ENCODE measurements at places on chromosomes 6 and 20.

DNA sequence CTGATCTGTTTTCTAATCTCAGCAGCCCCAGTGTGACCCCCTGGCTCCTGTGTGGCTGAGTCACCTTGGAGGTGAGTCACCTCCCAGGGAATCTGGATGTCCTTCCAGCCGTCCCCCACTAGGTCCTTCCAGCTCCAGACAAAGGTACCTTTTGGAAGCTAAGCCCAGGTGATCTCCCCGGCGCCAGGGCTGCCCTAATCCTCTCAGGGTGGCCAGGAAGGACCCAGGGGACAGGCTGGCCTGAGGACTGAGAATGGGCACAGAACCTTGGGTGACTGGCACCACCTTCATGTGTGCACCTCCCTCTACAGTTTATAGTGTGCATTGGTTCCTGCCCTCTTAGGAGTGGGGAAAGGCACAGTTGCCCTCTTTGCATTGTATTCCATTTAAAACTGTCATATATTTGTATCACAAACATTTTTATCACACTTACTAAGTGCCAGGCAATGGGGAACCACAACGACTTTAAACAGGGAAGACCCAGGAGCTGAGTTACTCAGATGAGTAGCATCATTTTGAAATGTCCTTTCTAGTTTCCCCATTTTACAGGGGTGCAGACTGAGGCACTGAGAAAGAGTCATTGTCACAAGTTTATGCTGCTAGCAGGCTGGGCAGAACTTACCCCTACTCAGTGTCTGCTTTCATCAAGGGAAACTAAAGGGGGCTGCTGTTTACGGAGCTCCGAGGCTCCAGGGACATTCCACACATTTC is 2.6 kb upstream of the BPIFB4 start:
- ATAC-seq, result no peak

- no peak for ATAC-seq
Observed at GRCh38 chr20:12287575-12287974, 369.9 kb downstream of the BTBD3 start.

DNA sequence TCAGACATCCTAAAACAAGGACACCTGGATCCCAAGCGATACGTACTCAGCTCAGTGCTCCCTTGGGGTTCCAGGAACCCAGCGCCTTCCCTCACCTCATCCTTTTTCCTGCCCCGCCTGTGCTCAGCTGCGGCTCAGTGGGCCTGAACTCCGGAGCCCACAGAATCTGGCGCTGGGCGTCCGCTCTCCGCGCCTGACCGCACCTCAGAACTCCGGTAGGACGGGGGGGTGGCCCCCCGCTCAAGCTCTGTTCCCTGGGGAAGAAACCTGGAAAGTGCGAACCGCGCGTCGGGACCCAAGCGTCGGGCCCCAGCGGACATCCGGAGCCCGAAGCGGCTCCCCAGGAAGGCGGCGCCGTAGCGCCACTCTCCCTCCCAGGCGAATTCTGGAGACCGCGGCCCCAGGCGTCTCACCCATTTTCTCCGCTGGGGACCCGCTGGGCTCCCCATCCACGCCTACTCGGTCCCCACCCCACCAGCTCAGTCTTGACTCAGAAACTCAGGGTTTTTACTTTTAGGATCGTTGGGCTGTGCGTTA is 336 bp upstream of the LY6G5C start:
- peak; percentile 58 for ATAC-seq

GRCh38 chr6:37940074-37940847 is 120.7 kb downstream of the ZFAND3 start:
- no peak for ATAC-seq

DNA sequence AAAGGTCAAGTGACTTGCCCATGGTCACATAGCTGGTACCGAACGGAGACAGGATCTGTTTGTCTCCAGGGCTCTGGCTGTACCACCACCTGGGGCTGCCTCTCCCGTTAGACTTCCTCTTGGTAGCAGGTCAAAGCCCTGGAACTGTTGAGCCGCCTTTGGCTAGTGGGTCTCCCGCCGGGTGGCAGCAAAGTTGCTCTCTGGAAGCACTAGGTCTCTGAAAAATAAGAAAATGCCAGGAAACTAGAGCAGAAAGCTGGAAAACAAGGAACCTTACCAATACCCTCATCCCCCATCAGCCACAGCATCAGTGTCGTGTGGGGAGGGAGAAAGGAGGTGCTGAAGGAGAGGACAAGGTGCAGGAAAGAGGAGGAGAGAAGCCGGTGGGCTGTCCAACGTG is 291.0 kb upstream of the SUPT3H start:
- ATAC-seq, result no peak

GRCh38 chr20:47280668-47281067 is 75.8 kb downstream of the ZMYND8 start:
- ATAC-seq, result no peak

DNA sequence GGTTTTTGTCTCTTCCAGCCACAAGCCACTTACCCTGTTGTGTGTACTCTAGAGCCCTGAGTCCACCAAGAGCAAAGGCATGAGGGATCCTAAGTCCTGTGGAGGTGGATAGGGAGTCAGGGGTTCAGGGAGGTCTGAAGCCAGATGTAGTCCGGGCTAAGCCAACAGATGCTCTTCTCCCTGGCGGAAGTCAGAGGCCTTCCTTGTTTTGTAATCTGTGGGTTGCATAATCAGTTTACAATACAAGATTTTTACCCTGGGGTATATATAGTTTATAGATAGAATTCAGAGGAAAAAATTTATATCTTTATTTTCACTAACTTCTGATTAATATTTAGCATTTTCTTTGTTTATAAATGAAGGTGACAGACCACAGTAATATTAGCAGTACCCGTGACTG is 9.2 kb downstream of the LAMP5 start:
- ATAC-seq, result no peak

DNA sequence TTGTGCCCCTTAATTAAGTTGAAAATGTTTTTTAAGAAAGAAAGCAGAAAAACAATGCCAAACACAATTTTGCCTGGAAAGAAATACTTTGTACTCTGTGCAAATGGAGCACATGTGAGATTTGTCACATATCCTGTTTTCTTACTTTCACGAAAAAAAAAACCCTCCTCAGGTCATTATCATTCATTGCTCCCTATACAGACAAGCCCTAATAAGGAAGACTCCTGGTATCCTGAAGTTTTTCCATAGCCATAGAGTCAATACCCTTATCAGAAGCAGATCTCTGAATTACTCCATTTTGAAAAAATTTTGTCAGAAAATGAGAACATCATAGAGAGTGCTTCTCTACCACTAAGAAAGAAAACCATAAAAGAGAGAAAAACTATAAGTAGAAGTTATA is 14.0 kb upstream of the NT5E start:
- no peak for ATAC-seq

DNA sequence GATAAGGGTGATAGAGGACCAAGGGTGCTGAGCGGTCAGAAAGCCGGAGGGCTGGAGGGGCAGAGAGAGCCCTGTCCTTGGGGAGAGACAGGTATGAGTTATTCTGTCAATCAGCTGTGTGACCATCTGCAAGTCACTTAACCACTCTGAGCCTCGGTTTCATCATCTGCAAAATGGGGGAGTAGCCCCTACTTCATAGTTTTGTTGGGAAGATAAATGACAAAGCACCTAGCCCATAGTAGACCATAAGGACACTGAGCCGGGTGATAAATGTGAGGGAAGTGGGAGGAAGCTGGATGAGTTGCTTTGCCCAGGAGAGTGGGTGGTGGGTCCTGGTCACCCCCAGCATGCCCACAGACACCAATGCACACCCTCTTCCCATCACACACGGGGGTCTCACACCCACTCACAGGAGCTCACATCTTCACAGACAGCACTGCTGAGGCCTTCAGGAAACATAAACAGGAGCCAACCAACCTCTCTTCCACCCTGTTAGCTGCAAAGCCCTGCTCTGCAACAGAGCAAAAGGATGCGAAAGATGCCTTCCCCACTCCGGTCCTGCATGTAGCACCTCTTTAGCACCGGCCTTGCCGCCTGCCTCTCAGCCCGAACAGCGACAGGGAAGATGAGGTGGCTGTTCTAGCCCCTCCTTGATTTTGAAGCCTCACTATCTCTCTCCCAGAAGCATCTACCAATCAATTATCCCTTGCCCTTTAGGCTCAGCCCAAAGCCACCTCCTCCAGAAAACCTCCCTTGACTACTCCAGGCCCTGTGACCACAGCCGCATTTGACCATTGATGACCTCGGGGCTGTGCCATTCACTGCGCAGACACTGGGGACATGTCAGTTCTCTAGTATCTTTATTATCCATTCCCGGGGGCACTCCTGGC is 18.9 kb downstream of the SPDEF start:
- no peak for ATAC-seq

DNA sequence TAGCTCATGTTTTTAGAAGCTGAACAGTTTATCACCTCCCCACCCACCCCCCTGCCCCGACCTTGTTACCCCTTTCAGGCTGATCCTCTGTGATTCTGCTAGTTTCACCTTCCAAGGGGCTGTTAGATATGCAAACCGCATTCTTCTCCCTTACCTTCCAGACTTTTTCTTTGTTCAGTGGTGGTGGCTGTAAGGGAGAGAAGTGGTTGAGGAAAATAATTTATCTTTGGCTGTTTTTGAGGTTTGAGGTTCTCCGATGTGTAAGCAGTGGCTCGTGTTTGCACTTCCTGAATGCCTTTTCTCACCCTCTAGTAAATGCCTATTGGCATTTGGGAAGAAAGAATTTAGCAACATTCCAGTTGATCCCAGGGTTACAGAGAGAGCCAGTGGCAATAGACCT is 69.4 kb upstream of the KCNG1 start:
- ATAC-seq, result no peak

- no peak for ATAC-seq
Observed at GRCh38 chr6:72245565-72245964, 359.2 kb downstream of the RIMS1 start.

- ATAC-seq, result no peak
Observed at GRCh38 chr6:128981716-128982115, 98.8 kb downstream of the LAMA2 start.

- no peak for ATAC-seq
Observed at GRCh38 chr6:121453191-121453590, 17.7 kb downstream of the GJA1 start.

- ATAC-seq, result no peak
Observed at GRCh38 chr6:133466680-133467079, 225.5 kb downstream of the EYA4 start.

DNA sequence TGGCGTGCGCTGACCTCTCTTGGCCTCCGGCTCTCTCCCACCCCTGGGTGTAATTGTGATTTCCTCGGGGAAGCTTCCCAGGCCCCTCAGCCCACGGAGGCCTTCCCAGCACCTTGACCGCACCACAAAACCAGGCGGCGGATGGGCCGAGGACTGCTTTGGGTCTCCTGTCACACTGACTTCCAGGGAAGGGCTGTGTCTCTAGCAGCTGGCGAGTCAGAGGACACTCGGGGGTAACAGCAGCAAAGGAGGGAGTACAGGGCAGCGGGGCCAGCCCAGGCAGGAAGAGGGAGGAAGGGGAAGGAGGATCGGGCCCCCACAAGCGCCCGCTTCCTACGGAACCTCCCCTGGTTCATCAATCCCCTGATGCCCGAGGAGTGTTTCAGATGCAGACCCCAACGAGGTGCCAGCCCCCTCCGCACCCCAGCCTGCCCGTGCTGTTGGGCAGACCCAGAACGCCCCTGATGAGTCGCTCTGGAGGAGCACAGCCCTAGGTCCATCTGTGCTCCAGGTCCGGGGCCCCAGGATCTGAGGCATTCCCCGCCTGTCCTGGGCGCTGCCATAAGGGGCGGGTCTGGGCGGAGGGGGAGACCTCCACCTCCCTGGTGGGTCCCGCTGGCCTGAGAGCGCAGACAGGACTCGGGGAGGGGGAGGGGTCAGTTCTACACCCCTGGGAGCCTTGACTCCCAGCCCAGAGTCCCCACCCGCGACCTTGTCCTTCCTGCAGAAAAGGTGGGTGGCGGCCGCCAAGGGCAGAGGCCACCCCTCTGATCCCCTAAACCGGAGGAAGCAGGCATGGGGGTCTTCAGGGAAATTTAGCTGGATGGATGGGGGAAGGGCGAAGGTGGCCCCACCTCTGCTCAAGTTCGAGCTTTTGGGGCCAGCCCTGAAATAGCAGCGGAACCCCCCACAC is 956 bp downstream of the CHRNA4 start:
- ATAC-seq, result no peak

DNA sequence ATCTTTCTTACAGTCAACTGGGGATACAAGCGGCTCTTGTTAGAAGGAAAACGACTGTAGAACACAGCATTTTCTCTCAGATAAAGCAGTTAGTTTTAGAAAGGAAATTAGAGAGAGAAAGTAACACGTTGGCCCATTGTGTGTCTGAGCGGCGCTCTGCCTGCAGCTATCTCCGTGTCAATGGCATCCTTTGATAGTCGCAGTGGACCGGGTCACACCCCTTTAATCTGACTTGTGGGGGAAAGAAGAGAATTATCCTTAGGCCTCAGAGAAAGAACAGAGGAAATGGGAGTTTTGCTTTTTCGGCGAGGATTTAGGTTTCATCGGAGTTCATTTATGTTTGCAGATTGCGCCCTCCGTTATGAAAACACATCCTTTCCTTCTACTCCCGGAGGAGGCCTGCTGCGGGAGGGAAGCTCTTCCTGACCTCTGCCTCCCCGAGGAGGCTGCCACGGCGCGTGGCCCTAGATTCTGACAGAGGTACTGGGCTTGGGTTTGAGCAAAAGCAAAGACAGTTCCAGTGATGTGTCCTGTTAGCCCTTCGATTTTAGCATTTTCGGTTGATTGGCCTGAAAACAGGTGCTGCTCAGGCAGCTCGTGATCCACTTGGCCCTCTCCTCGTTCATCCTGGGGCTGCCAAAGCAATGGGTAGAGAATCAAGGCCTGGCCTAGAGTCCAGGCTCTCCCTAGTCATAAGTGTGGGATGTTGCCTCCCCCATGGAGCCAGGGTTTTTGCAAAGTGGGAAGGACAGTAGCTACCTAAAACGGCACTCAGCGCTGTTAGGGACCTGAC is 74.9 kb downstream of the ZDHHC14 start:
- ATAC-seq, result no peak

DNA sequence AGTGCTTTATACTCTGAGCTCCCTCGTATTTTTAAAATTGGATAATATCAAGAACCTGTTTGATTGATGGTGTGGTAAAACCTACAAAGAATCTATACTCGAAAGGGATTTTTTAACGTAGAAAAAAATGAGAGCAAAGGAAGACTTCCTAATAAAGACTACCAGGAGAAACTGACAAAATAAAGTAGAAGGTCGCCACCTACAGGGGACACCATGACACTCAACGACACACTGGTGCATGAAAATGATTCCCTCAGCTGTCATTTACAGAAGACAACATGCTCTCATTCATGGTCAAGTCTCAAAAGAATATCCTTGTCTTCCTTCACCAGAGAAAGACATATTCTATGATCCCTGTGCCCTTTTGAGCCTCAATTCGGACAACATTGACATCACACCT is 10.1 kb upstream of the NHSL1 start:
- no peak for ATAC-seq

GRCh38 chr6:63813566-63814120 is 178.0 kb downstream of the PHF3 start:
- ATAC-seq, result no peak

GRCh38 chr6:88785478-88785877 is 177.9 kb downstream of the RNGTT start:
- ATAC-seq, result no peak
